ENCODE measurements at places on chromosomes 6 and 20.

DNA sequence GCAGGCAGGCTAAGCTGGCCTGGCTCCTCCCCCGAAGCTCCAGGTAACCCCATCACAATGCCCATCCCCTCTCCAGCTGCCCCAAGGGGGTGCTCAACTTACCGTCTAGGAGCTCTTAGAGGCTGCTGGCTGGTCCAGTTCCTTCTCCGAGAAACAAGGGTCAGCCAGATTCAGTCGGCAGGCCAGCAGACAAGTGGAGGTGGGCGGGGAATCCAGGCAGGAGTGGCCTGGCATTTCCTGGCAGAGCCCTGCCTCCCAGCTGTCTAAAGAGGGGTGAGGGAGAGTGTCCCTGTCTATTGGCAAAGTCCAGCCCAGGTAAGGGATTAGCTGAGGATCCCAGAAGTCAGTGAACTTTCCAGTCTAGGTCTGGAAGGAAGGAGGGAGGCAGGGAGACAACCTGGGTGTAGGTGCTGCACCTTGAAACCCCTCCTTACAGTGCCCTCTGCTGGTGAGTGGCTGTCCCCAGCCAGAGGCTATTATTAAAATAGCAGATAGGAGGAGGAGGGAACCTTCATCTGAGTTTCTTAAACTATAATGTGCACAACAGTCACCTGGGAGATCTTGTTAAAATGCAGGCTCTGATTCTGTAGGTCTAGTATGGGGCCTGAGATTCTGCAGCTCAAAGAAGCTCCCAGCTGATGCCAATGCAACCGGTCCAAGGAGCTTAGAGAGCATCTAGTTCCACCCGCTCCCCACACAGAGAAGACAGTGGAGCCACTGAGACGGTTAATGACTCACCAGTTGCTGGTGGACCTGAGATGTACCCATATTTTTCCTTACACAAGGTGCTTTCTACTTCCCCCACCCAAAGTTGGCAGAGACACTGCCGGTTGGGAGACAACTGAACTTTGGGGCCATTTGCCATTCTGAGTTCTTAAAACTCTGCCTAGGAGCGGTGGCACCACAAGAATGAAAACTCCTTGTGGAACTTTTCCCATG lies at the start of gene UNC5CL:
Gene UNC5CL, minus strand, starts transcription at position 162 of the 939 bp plus-strand sequence. CDS start 4,147 bp downstream, outside the sequence.
- peak; percentile 55 for DNase-seq

- DNase-seq, result no peak
Measured at GRCh38 chr6:98530732-98531131, 303.6 kb upstream of the POU3F2 start.

DNA sequence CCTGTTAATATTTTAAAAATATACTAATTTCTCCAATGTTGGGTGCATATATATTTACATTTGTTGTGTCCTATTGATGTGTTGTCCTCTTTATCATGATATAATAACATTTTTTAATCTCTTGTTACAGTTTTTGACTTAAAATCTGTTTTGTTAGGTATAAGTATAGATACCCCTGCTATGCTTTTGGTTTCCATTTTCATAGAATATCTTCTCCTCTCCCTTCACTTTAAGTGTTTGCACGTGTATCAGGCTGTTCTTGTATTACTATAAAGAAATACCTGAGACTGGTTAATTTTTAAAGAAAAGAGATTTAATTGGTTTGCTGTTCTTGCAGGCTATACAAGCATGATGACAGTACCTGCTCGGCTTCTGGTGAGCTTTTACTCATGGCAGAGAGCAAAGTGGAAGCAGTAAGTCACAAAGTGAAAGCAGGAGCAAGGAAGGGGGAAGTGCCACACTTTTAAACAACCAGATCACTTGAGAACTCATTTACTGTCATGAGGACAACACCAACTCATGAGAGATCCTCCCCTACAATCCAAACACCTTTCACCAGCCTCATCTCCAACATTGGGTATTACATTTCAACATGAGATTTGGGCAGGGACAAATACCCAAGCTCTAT lies 340.5 kb upstream of the SYNCRIP start:
- no peak for DNase-seq

DNA sequence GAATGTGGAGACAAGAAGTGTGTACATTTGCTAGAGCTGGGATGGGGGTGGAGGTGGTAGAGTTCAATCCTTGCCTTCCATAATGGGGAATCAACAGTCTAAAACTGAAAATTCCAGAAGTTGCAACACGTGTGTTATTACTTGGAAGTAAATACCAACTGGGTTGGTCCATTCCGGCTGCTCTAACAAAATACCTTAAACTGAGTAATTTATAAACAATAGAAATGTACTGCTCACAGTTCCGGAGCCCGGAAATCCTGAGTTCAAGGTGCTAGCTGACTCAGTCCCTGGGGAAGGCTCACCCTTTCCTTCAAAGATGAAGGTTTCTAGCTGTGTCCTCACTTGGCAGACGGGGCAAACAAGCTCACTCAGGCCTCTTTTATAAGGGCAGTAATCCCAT lies 59.0 kb downstream of the RIN2 start:
- DNase-seq, result no peak

Data from NCI-H2029 (cell line).